Stimulated activated naive CD4-positive, alpha-beta T cell (primary cell): ENCODE measurements at places on chromosomes 7 and 10.

DNA sequence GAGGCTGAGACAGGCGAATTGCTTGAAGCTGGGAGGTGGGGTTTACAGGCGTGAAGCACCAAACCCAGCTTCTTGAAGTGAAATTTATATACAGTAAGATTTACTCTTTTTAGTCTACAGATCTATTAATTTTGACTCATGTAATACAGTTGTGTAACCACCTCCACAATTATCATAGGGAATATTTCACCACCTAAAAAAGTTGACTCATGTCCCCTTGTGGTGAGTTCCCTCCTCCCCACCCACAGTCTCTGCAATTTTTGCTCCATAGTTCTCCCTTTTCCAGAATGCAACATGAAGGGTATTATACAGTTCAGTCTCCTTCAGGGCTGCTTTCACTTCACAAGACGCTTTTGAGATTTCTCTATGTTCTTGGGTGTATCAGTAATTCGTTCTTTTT is 156.8 kb downstream of the FAM107B start:
- DNase-seq, result no peak

DNA sequence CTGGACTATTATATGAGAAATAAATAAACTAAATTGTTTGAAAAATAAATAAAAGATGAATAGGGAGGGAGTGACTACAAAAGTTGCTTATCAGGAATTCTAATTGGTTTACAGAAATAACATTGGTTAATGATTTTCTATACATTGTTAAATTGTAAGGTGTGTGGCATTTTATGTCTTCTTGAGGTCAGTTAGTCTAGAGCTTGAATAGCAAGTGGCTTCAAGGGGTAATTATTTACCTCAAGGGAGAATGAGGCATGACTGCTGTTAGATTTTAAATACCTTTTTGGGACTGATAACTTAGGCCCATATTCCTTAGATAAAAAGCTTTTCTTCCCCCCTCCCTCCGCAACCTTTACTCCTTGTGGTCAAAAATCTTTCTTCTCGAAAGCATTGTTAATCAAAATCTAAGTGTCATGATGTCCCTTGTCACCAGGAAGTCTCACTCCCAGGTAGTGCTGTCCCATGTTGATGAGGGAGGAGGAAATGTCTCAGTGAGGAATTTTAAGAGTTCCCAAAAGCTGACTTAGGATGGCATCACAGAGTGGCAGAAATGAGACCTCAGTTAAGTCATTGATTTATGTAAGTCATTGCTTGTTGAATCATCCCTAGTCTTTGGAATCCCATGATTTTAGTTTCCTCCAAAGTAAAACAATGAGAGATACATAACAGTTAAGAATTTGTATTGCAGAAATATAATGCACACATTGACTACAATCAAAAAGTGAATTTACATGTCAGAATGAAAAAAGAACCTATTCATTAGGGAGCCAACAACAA is 71.5 kb downstream of the MAPK8 start:
- no peak for DNase-seq

- DNase-seq, result no peak
Observed at GRCh38 chr7:81110673-81111072, 191.8 kb upstream of the SEMA3C start.

GRCh38 chr10:131519723-131520605 is 208.4 kb upstream of the TCERG1L start:
- DNase-seq, result no peak
